Activated T-helper 1 cell treated with anti-CD3 and anti-CD28 coated beads, Interleukin-2, amount 50 U/mL, for 16 hours (primary cell): ENCODE measurements at places on chromosomes 4 and X.

DNA sequence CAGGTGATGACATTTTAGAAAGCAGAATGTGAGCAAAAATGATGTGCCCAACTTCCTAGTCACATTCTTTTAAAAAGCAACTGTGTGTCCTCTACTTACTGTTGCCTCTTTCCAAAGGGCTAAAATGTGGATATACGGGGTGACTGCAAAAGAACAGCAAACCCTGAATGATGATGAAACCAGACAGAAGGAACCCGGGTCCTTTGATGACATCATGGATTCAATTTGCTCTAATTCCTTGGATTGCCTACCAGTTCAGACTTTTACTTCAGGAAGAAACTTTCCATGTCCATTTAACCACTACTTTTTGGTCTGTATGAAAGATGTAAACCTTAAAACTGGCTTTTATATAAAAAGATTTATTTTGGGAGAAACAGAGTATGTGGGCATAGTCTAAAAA lies 190.9 kb upstream of the MAB21L2 start:
- DNase-seq: no peak

DNA sequence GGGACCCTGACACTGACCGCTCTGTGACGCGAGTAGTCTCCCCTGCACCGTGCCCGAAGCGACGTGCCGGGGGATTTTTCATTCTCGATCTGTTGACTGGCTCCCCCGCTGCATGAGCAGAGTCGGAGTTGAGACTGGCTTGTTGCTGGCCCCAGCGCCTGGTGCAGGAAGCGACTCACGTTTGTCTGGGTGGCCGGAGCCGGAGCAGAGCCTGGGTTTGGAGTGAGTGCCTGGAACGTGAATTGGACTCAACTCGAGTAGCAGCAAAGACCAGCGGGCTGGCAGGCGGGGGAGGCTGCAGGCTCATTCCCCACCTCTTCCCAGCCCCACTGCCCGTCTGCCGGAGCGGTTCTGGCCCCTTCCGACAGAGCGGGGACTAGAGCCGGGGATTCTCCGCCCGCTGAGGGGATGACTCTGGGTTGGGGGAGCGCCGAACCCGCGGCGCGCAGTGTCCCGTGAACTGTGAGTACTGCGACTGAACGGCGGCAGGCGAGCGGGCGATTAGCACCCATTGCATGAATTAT lies 554 bp downstream of the PCDH7 start:
- no peak for DNase-seq

- DNase-seq: no peak
Measured at GRCh38 chr4:122822466-122822865, 4.2 kb upstream of the FGF2 start.

- no peak for DNase-seq
Measured at GRCh38 chrX:78650906-78651437, 8.2 kb downstream of the RTL3 start.

GRCh38 chr4:125191232-125191631 lies 123.5 kb upstream of the FAT4 start:
- DNase-seq: no peak

- no peak for DNase-seq
Measured at GRCh38 chrX:154022108-154022507, 2.4 kb upstream of the IRAK1 start.

DNA sequence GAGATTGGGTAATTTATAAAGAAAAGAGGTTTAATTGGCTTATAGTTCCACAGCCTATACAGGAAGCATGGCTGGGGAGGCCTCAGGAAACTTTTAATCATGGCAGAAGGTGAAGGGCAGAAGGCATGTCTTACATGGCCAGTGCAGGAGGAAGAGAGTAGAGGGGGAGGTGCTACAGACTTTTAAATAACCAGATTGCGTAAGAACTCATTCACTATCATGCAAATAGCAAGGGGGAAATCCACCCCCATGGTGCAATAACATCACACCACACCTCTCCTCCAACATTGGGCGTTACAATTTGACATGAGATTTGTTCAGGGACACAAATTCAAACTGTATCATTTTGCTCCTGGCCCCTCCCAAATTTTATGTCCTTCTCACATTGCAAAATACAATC lies 353.8 kb upstream of the PABPC5 start:
- DNase-seq: no peak
